Thymus (tissue), 14 donors: ENCODE measurements at places on chromosomes 1 and 21. TPM values are rescaled to one million over a fixed set of nuclear protein-coding genes. Genes with fewer than 3 reads are reported as not detected.

GRCh38 chr1:193661385-193661784 is 475.0 kb upstream of the B3GALT2 start:
- H3K36me3 ChIP-seq: no peaks in the 10 kb centered on the region
- no peaks in the 10 kb centered on the region for H3K27me3 ChIP-seq
- H3K4me1 ChIP-seq: no peaks in the 10 kb centered on the region
- H3K4me3 ChIP-seq: no peak overlapping the region
- no peak overlapping the region for H3K27ac ChIP-seq

- H3K4me1 ChIP-seq: no peaks in the 10 kb centered on the region
- no peaks in the 10 kb centered on the region for H3K27me3 ChIP-seq
- H3K36me3 ChIP-seq: peaks cover 92% of the 10 kb centered on the region
- DNase-seq: no peak
Measured at GRCh38 chr1:43687301-43688108, 19.8 kb upstream of the ST3GAL3 start.

- peaks cover 15% of the 10 kb centered on the region for H3K27me3 ChIP-seq
- H3K27ac ChIP-seq: no peak overlapping the region
- no peak overlapping the region for H3K4me3 ChIP-seq
- DNase-seq: no peak
- H3K36me3 ChIP-seq: no peaks in the 10 kb centered on the region
Measured at GRCh38 chr1:90851711-90852050, 134.6 kb upstream of the BARHL2 start.

- DNase-seq: no peak
- H3K27ac ChIP-seq: no peak overlapping the region
- peaks cover 36% of the 10 kb centered on the region for H3K27me3 ChIP-seq
- H3K4me3 ChIP-seq: no peak overlapping the region
- no peaks in the 10 kb centered on the region for H3K36me3 ChIP-seq
Measured at GRCh38 chr1:24936684-24937083, 6.6 kb upstream of the RUNX3 start.

DNA sequence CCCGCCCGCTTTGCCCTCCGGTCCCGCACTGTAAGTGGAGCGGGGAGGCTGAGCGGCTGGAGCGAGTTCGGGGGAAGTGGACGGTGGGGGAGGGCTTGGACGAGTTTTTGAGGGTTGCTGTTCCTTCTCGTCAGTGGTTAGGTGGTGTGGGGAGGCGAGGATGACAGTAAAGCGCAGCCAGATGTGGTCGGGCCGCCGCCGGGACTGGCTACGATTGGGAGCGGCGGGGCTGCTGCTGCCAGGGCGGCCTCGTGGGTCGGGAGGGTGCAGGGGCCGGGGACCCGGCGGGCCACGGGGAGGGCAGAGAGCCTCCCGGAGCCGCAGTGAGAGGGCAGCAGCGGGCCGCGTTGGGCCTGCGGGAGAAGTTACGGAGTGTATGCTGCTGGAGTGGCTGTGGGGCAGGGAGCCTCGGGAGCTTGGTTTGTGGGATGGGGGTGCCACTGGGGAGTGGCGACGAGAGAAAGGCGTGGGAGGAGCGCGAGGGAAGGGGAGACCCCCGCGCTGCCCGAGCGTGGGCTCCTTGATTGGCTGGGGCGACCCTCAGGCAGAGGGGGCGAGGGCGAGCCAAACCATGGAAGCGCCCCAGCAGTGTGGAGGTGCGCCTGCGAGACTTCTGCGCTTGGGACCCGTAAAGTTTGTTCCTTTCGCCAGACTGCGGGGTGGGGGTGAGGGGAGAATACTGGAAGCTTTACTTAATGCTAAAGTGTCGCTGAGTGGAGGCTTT is 2.1 kb downstream of the ADGRL2 start:
- peak overlapping the region; percentile 42 for H3K4me3 ChIP-seq
- peak overlapping the region; percentile 56 for H3K27ac ChIP-seq
- H3K4me1 ChIP-seq: no peaks in the 10 kb centered on the region
- peaks cover 68% of the 10 kb centered on the region for H3K27me3 ChIP-seq
- no peaks in the 10 kb centered on the region for H3K36me3 ChIP-seq

- no peak for DNase-seq
- no peaks in the 10 kb centered on the region for H3K27me3 ChIP-seq
- no peaks in the 10 kb centered on the region for H3K36me3 ChIP-seq
- peaks cover 6% of the 10 kb centered on the region for H3K4me1 ChIP-seq
- no peak overlapping the region for H3K4me3 ChIP-seq
- no peak overlapping the region for H3K27ac ChIP-seq
Measured at GRCh38 chr21:39014747-39015146, 168.5 kb downstream of the PSMG1 start.

- peak overlapping the region; percentile 19 for H3K4me3 ChIP-seq
- H3K27me3 ChIP-seq: no peaks in the 10 kb centered on the region
- H3K4me1 ChIP-seq: peaks cover 9% of the 10 kb centered on the region
- DNase-seq: no peak
Measured at GRCh38 chr21:38506661-38507281, 8.5 kb upstream of the ERG start.

DNA sequence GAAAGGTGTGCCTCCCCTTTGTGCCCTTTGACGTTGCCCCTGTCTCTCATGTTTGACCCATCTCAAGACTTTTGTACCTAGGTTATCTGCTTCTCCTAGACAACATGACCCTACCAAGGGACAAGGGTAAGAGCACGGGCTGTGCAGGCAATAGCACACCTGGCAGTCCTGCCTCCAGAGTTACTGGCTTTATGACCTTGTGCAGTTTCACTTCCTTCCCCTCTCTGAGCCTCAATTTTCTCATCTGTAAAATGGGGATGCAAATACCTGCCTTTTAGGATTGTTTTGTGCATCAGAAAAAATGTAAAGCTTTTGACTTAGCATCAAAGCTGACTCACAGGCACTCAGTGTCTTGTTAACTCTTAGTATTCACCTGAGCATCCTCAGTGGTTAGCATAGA is 36.4 kb downstream of the ELK4 start:
- H3K27me3 ChIP-seq: no peaks in the 10 kb centered on the region
- peaks cover 34% of the 10 kb centered on the region for H3K36me3 ChIP-seq
- H3K27ac ChIP-seq: no peak overlapping the region

- H3K27ac ChIP-seq: no peak overlapping the region
- H3K36me3 ChIP-seq: no peaks in the 10 kb centered on the region
- H3K4me1 ChIP-seq: no peaks in the 10 kb centered on the region
- no peak overlapping the region for H3K4me3 ChIP-seq
- no peaks in the 10 kb centered on the region for H3K27me3 ChIP-seq
- DNase-seq: no peak
Measured at GRCh38 chr1:183830389-183830788, 25.5 kb downstream of the RGL1 start.

DNA sequence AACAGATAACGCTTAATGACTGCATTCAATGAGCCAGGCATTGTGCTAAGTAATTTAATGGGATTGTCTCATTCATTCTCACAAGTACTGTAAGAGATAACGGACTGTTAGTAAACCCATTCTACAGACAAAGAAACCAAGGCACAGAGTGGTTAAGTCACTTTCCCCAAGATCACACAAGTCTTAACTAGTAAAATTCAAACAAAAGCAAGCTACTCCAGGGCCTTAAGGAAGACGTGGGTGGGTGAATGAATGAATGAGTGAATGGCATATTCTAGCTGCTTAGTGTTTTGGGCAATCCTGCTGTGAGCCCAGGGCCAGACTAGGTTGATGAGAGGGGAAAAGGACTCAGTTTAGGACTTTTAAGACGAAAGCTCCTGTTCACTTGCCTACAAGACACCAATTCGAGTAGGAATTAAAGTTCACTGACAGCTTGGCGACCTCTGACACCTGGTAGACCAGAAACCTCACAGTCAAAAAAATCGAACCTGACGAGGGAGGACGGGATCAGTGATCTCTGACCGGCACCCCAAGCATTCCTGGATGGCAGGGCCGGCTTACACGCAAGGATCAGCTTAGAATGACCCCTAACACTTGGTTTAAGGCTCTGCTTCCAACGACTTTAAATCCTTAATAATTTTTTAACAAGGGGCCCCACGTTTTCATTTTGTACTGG is 557 bp downstream of the EMC1 start:
- H3K4me1 ChIP-seq: peaks cover 18% of the 10 kb centered on the region
- H3K36me3 ChIP-seq: peaks cover 8% of the 10 kb centered on the region
- H3K27ac ChIP-seq: no peak overlapping the region
- no peak for DNase-seq

DNA sequence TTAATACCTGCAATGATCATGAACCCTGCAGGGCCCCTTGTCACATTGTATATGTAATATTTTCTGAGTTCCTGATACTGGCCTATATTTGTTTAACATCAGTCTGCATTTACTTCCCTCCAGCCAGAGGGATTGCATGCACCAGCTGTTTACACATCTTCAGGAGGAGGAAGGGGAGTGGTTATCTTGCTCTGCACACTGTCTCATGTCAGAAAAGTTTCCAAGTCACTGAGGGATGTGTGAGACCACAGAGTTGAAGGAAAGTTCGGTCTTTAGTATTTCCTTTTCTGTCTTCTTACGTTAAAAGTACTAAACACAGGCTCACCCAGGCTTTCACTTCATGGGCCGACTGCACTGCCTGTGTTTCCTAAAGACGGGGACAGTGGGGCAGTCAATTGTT is 574.1 kb downstream of the LMO4 start:
- no peaks in the 10 kb centered on the region for H3K27me3 ChIP-seq
- no peak overlapping the region for H3K4me3 ChIP-seq
- DNase-seq: peak; percentile 54
- H3K4me1 ChIP-seq: peaks cover 11% of the 10 kb centered on the region

GRCh38 chr1:8965121-8965820 is 19.6 kb downstream of the CA6 start:
- no peaks in the 10 kb centered on the region for H3K27me3 ChIP-seq
- no peak overlapping the region for H3K27ac ChIP-seq
- no peaks in the 10 kb centered on the region for H3K36me3 ChIP-seq
- DNase-seq: no peak
- no peaks in the 10 kb centered on the region for H3K4me1 ChIP-seq
- H3K4me3 ChIP-seq: no peak overlapping the region

DNA sequence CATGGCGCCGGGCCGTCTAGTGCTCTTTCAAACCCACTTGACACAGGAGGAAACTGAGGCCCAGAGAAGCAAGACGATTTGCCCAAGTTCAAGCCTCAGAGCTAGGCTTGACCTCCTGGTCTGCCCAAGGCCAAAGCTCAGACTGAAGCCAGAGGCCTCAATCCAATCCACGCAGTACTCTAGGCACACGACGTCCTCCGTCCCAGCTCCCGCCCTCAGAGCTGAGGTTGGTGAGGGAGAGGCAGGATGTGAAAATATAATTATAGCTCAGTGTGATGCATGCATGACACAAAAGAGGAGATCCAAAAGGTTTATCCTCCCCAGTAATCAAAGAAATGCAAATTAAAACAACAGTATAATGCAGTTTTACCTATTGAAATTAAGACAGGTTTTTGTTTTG is 15.5 kb upstream of the ADGRB2 start:
- peaks cover 16% of the 10 kb centered on the region for H3K27me3 ChIP-seq
- H3K4me1 ChIP-seq: no peaks in the 10 kb centered on the region
- DNase-seq: no peak
- no peaks in the 10 kb centered on the region for H3K36me3 ChIP-seq
- no peak overlapping the region for H3K4me3 ChIP-seq

DNA sequence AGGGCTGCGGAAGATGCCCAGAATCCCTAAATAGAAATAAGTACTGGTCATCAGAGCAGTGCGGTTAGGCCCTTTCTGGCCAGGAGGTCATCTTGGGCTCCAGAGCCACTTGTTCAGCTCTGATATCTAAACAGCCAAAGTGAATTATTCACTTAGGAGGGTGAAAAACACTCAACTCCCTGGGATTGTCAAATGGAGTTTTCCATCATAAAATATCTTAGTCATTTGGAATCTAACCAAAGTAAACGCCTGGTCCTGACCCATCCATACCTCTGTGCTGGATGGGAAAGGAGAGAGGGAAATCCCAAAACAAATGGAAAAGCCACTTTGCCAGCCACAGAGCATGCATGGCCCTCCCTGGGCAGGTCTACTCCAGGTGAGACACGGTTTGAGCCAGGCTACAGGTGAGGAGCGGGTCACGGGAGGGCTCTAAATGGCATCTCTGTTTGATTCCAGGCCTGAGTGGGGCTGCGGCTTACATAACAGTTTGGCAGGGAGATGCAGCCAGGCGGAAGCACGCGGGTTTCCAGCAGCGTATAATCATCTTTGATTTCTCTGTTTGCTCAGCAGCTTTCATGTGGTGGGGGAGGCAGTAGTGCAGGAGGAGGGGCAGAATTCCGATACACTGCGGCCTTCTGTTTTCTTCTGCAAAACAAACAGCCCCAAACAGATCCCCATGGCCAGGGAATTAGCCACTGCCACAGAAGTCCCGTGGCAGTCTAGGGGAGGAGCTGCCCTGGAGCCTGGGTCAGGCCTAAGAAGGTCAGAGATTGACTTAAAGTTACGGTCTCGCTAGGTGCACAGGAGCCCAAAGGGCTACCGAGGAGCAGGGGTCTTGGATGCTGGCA is 59.1 kb upstream of the ZNF648 start:
- no peaks in the 10 kb centered on the region for H3K4me1 ChIP-seq
- H3K27ac ChIP-seq: no peak overlapping the region
- peaks cover 4% of the 10 kb centered on the region for H3K27me3 ChIP-seq
- H3K36me3 ChIP-seq: no peaks in the 10 kb centered on the region
- no peak for DNase-seq

GRCh38 chr21:38175306-38175705 is 81.5 kb upstream of the KCNJ15 start:
- H3K4me1 ChIP-seq: no peaks in the 10 kb centered on the region
- no peak overlapping the region for H3K27ac ChIP-seq
- no peak overlapping the region for H3K4me3 ChIP-seq

DNA sequence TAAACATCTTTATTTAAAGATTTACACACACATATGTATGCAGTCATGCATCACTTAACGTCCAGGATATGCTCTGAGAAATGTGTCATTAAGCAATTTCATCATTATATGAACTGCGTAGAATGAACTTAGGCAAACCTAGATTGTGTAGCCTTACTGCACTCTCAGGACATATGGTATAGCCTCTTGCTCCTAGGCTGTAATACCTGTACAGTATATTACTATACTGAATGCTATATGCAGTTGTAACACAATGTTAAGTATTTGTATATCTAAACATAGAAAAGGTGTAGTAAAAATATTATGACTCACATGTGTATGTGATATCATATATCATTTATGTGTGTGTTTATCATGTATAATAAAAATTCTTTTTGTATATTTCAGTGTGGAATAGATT is 73.2 kb upstream of the QSOX1 start:
- H3K36me3 ChIP-seq: peaks cover 47% of the 10 kb centered on the region
- no peaks in the 10 kb centered on the region for H3K27me3 ChIP-seq
- H3K27ac ChIP-seq: no peak overlapping the region
- H3K4me1 ChIP-seq: no peaks in the 10 kb centered on the region
- no peak for DNase-seq
- no peak overlapping the region for H3K4me3 ChIP-seq

- no peak for DNase-seq
- no peak overlapping the region for H3K27ac ChIP-seq
- peaks cover 18% of the 10 kb centered on the region for H3K4me1 ChIP-seq
- H3K27me3 ChIP-seq: no peaks in the 10 kb centered on the region
- no peaks in the 10 kb centered on the region for H3K36me3 ChIP-seq
- H3K4me3 ChIP-seq: no peak overlapping the region
Measured at GRCh38 chr1:44848456-44849181, 5.6 kb upstream of the PTCH2 start.

The TTC24 gene
- 12.9 TPM for total RNA-seq

The KRTAP7-1 gene
- total RNA-seq: not detected

The HENMT1 gene
- total RNA-seq: 28.3 TPM

The AMPD1 gene
- total RNA-seq: 0.05 TPM

The TINAGL1 gene
- 6.3 TPM for total RNA-seq

The LDLRAD1 gene
- not detected for total RNA-seq
